ENCODE measurements at places on chromosomes 4 and X.

- DNase-seq = peak; percentile 79
These were observed at the start of gene BCOR for GRCh38 chrX:40097504-40098263. Gene BCOR (minus strand): TSS chrX:40097958. CDS start chrX:40077929, 20,029 bp downstream.

DNA sequence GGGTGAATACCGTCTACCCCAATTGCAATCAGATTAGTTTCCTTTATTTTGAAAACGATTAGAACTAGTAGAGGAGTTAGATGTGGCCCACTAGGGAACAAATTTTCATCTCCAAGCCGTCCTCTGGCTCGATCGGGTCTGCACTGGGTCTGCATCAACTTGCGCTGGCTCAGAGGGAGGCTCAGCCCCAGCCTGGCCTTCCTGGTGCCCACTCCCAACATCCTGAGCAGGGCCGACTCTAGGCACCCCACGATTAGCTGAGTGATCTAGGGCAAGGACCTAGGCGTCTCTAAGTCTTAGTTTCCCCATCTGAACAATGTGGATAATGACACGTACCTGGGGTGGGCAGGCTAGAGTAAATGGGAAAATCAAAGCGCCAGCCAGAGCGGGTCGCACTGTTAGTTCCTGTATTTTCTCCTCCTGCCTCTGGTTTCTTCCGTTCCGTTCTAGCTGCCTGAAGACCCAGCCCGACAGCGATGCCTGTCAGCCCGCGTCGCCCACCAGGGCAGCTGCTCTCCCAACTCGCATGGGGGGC is 7.7 kb upstream of the HAND2 start:
- DNase-seq = no peak

GRCh38 chr4:96471956-96472867 is 632.3 kb downstream of the PDHA2 start:
- no peak for DNase-seq

GRCh38 chr4:169621731-169622492 is 1.5 kb downstream of the CLCN3 start:
- DNase-seq = peak; percentile 94

GRCh38 chr4:105184316-105184980 is 37.8 kb downstream of the TET2 start:
- DNase-seq = no peak

DNA sequence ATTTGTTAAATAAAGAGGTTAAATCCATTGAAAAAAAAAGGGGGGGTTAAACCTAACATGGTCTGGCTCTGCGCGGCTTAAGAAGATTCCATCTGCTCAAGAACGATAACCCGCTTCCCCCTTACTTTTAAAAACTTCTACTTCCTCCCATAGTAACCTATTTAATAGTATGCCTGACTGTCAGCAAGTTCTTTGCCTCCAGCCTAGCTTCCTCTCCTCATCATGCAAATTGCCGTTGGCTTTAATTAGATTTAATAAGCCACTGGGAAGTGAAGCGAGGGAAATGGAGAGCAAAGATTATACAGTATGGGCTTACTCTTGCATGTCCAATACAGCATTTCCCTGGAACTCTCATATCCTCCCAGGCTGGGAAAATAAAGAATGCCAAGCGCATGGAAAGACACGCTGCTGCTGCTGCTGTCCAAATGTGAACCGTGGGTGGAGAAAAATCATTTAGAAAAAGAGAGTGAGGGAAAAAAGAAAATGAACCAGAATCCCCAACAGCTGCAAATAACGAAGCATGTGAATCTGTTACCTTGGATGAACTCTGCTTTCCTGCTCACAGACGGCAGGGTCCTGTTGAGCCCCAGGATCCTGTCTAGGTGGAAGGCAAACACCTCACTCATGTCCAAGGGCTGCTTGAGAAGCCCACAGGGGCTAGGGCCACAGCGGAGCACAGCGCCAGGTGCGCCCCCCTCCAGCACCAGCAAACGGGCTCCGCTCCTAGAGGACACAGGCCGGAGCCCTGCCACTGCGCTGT is 2.7 kb downstream of the GASK1B start:
- no peak for DNase-seq

GRCh38 chr4:84327526-84327925 is 171.6 kb downstream of the NKX6-1 start:
- DNase-seq = no peak

DNA sequence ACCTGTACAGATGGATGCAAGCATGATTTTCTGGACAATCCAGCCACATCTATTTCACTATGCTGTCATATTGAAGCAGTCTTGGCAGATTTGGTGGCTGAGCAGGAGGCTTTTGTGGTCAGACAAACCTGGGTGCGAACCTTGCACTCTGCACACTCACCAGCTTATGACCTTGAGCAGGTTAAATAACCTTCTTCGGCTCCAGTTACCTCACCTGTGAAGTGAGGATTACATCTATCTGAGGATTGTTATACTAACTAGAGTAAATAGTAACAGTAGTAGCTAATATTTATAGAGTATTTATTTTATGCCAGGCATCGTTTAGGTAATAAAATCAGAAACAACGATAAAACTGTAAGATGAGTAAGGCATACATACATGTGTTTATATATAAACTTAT is 150.0 kb downstream of the PPP3CA start:
- no peak for DNase-seq

DNA sequence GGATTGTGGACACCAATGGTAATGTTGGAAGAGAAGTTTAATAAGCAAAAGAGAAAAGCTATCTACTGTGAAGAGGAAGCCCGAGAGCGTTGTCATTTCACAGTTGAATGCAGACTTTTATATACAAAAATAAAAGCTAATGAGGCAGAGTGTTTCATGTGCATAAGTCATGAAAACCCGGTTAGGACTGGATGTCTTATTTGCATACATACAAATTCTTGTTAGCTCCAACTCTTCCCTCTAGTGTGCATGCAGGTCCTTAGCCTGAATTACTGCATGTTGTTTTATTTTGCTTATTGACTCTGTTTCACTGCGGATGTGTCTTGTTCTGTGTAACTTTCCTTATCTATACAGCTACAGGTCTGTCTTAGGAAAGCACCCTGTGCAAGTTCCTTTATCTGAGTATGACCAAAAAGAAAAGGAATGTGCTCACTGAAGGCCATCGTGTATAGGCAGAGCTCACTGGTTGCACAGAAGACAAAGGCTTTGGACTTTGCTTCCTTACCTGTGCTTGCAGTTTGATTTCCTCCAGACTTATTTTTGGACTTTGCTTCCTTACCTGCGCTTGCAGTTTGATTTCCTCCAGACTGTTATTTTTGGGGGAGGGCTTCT is 25.1 kb upstream of the UGT2B11 start:
- no peak for DNase-seq

GRCh38 chr4:116092961-116093360 is 979.5 kb upstream of the NDST4 start:
- DNase-seq = no peak

GRCh38 chr4:3729188-3729881 is 36.9 kb upstream of the ADRA2C start:
- DNase-seq = no peak

- no peak for DNase-seq
These were observed 527.4 kb downstream of the C4orf33 start for GRCh38 chr4:129623233-129623875.

DNA sequence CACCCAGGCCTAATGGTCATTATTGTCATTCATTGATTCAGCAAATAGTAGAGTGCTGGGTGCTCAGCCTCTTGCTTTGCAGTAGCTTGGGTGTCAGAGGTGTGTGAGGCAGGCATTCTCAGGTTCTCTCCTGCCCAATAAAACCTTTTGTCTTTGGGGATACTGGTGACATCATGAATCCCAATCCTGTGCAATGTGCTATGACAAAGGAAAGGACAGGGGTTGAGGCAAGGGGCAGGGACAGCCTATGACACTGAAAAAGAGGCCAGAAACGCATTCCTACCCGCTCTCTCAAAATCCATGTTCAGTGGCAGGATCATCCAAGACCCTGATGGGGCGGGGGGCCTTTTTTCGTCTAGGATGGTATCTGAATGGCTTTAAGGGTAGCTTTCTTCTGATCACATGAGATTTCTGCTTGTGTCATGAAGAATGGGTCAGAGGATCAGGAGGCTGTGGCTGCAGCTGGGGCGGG is 1.5 kb upstream of the FAM193A start:
- DNase-seq = no peak

GRCh38 chr4:56409511-56410090 is 22.3 kb upstream of the AASDH start:
- DNase-seq = no peak

DNA sequence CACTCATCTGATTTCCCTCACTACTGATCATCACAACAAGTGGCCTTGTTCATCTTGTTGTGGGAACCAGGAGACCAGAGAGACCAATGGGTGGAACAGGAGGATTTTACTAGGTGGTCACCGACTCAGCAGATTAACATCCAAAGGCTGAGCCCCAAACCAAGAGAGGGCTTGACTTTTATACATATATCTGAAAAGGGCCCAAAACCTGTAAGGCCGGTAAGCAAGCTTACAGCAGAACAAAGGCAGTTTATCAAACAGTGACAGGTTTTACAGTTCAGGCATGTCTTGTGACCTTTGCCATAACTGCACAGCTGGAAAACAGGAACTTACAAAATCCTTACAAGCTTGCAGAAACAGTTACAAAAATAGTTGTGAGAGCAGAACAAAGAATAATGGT is 195.9 kb downstream of the OR13H1 start:
- DNase-seq = no peak

GRCh38 chr4:38068107-38068506 is 107.9 kb downstream of the PTTG2 start:
- no peak for DNase-seq

GRCh38 chrX:124829930-124830329 is 483.6 kb downstream of the SH2D1A start:
- no peak for DNase-seq

GRCh38 chr4:152486429-152487389 is 49.2 kb downstream of the FBXW7 start:
- DNase-seq = no peak

DNA sequence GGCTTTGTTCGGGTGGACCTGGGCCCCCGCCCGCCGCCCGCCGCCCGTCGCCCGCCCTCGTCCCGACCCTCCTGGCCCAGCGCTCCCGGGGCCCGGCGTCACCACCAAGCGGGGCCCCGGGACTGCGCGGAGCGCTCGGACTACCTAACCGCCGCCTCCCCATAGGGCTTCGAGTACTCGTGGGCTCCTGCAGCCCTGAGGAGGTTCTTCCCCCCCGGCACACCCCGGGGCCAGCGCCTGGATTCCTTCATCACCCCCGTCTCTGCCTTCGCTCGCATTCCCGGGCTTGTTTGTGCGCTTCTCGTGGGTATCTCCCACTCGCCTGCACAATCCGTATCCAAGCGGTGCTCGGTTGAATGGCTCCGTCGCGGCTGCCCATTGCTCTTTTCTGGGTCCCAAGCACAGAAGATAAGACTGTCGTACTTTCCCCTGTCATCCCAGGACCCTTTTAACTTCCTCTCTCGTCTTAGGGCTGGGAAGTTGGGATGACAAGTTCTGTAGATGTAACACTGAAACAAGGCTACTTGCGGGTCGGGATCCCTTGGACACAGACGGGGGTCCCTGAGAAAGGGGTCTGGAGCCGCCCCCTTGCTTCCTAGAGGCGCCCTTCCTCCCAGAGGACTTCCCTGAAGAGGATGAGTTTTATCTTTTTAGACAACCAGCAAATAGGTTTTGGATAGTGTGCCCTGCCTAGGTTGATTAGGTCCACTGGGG is 565 bp downstream of the MOB1B start:
- no peak for DNase-seq

DNA sequence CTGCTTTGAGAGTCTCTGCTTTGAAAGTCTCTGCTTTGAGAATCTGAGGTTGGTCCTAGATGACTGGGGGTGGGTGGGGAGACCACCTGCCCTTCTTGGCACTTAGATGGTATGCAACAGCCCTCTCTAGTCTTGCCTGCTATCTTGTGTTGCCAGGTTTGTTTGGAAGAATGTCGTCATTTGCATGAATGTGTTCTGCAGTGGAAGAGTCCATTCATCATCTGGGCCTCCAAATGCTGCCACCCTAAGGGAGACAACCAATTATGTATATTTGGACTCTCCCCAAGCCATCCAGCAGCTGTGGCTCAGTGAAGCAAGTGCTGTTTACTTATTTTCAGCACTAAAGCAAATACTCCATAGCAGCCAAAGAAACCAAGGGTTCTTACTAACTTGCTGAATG is 44.6 kb upstream of the TRPC5OS start:
- no peak for DNase-seq

DNA sequence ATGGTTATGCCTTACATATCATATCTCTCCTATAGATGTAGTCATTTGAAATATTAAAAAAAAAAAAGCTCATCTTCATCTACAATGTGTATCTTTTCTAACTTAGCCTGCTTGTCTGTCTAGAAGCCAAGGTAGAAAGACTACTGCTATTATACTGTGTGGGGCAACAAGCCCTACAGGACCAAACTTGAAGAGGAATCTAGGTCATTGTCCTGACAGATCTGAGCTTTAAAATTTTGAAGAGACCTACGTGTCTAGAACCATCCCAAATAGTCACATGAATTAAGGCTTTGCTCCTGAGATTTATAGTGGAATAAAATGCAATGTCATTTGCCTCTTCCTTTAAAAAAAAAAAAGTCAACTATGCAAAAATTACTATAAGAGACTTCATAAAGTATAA is 95.8 kb downstream of the PALLD start:
- DNase-seq = no peak

GRCh38 chr4:181819946-181820345 is 423.3 kb upstream of the TENM3 start:
- no peak for DNase-seq
